ENCODE measurements at places on chromosomes 16 and 17. TPM values are rescaled to one million over a fixed set of nuclear protein-coding genes. Genes with fewer than 3 reads are reported as not detected.
A peak's percentile ranks its signal among the peaks of the same experiment; 100 is the strongest.

GRCh38 chr17:27628376-27628775 is 2.6 kb upstream of the LGALS9 start:
- DNase-seq = no peak

CEP112 gene
- 2.8 TPM for total RNA-seq

NTN3 gene
- total RNA-seq = not detected

GRCh38 chr17:38740806-38741205 is 7.3 kb downstream of the PCGF2 start:
- no peak for DNase-seq

- DNase-seq = no peak
These were observed 113.8 kb downstream of the CYB561 start for GRCh38 chr17:63332286-63332685.

GRCh38 chr17:62704381-62704971 is 77.0 kb downstream of the MRC2 start:
- DNase-seq = peak; percentile 64

FASN gene
- total RNA-seq = 65.1 TPM

KRTAP9-4 gene
- not detected for total RNA-seq

ELMO3 gene
- total RNA-seq = 0.97 TPM

All from Daoy (cell line).